Tibial nerve (tissue), 4 donors: ENCODE measurements at places on chromosomes 5 and 9. TPM values are rescaled to one million over a fixed set of nuclear protein-coding genes. Genes with fewer than 3 reads are reported as not detected.
A peak's percentile ranks its signal among the peaks of the same experiment; 100 is the strongest.

- H3K36me3 ChIP-seq: no peaks in the 10 kb centered on the region
- no peak for DNase-seq
- H3K27me3 ChIP-seq: no peaks in the 10 kb centered on the region
- H3K4me3 ChIP-seq: peak overlapping the region; percentile 51
- H3K27ac ChIP-seq: peak overlapping the region; percentile 71
Observed at GRCh38 chr5:88882276-88883038, 527 bp downstream of the MEF2C start.

Gene TSLP
- total RNA-seq: not detected

Gene TMEM171
- not detected for total RNA-seq

DNA sequence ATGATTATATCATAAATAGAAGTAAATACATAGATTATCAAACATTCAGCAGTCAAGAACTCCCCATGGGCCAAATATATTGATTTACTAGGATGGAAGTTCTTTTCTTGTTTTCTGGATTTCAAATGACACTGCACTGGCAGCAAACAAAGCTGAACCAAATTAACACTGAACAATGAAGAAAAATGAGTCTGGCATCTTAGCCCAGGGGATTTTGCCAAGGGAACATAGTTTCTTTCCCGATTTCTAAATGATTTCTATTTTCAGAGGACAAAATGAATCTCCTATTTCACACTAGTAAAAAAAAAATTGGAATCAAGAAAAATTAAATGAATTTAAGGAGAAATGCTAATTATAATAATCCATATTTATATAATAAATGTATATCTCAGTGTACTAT is 116.9 kb upstream of the FAM174A start:
- no peak overlapping the region for H3K27ac ChIP-seq
- H3K27me3 ChIP-seq: no peaks in the 10 kb centered on the region
- H3K4me3 ChIP-seq: no peak overlapping the region
- no peak for DNase-seq
- no peaks in the 10 kb centered on the region for H3K4me1 ChIP-seq

DNA sequence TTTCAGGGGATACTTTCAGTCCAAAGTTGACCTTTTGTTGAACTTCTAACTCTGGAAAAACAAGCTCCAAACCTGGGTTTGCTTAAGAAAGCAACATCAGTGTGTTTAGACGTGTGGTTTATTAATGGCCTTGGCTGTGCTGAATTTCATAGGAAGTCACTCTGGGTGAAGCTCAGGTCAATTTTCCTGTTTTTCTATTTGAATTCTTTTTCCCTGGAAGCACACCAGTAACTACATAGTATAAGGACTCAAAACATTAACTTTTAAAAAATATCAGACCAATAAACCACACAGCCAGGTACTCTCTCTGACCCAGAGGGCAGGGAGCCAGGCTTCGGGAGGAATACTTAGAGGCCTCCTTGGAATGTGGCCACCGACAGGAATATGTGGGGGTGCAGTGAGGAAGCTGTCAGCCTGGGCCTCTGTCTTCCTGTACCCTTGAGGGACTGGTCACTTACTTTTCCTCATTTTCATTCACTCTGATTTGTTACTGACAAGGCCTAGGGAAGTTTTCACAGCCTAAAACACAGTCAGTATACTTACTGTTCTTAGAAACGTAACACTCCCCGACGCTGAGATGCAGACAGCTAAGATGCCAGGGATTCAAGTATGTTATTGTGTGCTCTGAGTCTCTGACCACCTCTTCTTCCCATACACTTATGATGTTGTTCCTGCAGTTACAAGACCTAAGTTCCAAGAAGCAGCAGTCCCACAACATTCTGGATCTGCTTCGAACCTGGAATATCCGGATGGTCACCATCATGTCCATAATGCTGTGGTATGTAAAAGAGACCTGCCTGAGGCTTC is 18.9 kb downstream of the SLC22A5 start:
- H3K4me3 ChIP-seq: no peak overlapping the region
- peaks cover 45% of the 10 kb centered on the region for H3K4me1 ChIP-seq
- H3K36me3 ChIP-seq: no peaks in the 10 kb centered on the region
- no peak for DNase-seq
- H3K27ac ChIP-seq: peak overlapping the region; percentile 58

DNA sequence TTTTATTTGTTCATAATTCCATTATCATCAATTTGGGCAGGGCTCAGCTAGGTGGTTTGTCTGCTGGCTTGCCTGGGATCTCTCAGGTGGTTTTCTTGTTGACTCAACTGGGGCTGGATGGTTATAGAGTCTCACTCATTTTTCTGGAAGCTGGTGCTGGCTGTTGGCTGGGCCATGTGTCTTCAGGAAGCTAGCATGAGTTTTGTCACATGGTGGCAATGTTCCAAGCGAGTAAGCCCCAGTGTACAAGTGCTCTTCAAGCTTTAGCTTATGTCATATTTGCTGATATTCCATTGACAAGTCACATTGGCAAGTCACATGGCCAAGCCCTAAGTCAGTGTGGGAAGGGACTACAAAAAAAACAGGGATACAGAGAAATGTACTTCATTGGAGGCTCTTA is 2.3 kb upstream of the RASEF start:
- H3K4me1 ChIP-seq: no peaks in the 10 kb centered on the region
- no peak overlapping the region for H3K27ac ChIP-seq
- peaks cover 46% of the 10 kb centered on the region for H3K27me3 ChIP-seq

DNA sequence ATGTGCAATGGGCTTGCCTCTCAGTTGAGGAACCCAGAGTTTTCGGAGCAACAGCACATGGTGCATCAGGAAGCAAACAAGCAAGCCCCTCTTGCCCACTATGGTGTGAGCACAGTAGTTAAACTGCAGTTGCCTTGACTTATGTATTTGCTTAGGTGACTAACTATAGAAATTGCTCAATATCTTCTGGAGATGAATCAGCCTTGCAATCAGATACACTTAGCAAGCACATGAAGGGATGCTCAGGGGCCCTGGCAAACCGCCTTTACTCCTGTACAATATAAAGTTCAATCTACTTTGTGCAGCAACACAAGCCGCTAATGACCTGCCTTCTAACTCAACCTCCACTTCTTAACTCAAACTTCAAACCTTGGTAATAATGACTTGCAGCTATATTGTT is 581.7 kb upstream of the RIOK2 start:
- no peak overlapping the region for H3K27ac ChIP-seq
- H3K4me3 ChIP-seq: no peak overlapping the region
- no peaks in the 10 kb centered on the region for H3K36me3 ChIP-seq
- H3K4me1 ChIP-seq: no peaks in the 10 kb centered on the region
- no peak for DNase-seq

DNA sequence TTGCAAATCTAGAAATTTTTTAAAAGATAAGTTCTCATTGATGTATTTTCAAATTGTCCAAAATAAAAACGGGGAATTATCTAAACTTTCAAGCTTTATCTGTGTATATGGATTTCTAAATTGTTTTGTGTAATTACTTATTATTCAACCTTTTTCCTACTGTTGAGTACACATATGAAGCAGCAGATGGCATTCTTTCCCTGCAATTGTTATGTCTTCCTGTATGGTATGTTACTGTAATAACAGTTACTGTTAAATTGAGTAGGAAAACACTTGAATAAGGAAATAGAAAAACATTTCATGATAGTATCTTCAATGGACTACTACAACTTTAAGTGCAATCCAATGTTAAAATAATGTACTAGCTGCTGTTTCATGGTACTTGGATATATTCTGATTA is 124.8 kb downstream of the RANBP17 start:
- no peaks in the 10 kb centered on the region for H3K4me1 ChIP-seq
- H3K36me3 ChIP-seq: no peaks in the 10 kb centered on the region
- no peaks in the 10 kb centered on the region for H3K27me3 ChIP-seq

DNA sequence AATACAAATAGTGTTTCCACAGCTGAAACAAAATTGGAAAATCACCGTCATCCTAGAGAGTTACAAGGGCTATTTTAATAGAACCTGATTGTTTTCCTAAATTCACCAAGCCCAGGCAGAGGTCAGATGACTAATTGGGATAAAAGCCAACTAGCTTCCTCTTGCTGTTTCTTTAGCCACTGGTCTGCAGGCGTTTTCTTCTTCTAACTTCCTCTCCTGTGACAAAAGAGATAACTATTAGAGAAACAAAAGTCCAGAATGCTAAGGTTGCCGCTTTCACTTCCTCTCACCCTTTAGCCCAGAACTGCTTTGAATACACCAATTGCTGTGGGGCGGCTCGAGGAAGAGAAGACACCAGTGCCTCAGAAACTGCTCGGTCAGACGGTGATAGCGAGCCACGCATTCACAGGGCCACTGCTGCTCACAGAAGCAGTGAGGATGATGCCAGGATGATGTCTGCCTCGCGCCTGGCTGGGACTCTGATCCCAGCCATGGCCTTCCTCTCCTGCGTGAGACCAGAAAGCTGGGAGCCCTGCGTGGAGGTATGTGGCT is at the start of gene TLR4:
TSS of gene TLR4 (plus strand) at position 380 of the 552 bp plus-strand sequence. CDS start at position 450, 70 bp downstream.
- no peaks in the 10 kb centered on the region for H3K36me3 ChIP-seq
- peak within 1 kb of the TSS; percentile 86 for H3K27ac ChIP-seq
- no peaks in the 10 kb centered on the region for H3K4me1 ChIP-seq
- DNase-seq: peak; percentile 61

Gene PHYHD1
- total RNA-seq: 42.7 TPM

DNA sequence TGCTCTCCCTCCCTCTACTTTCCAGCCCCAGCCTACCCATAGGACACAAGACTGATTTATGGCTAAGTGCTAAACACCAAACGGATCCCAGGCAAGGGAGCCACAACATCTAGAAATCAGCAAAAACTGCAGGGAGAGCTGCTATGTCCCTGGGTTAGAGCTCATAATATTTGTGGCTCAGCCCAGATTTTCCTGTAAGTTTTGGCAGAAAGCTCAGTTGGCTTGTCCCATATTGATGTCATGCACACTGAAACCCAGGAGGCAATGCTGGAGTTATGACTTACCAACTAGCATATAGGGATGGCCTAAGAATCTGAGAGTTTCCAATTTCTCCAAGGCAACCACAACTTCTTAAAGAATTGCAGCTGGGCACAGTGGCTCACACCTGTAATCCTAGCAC is 44.7 kb upstream of the MYOT start:
- no peaks in the 10 kb centered on the region for H3K36me3 ChIP-seq
- no peaks in the 10 kb centered on the region for H3K27me3 ChIP-seq
- H3K4me3 ChIP-seq: no peak overlapping the region

Gene AIF1L
- total RNA-seq: 42.9 TPM

- no peaks in the 10 kb centered on the region for H3K4me1 ChIP-seq
- no peaks in the 10 kb centered on the region for H3K36me3 ChIP-seq
- no peaks in the 10 kb centered on the region for H3K27me3 ChIP-seq
Observed at GRCh38 chr5:147619281-147619878, 109.5 kb upstream of the DPYSL3 start.
